ENCODE measurements at places on chromosomes 12 and 14.

GRCh38 chr14:81931828-81932227, 398.2 kb upstream of the SEL1L start:
- DNase-seq = no peak

- no peak for DNase-seq
These were observed 92.1 kb upstream of the FZD10 start for GRCh38 chr12:130070126-130070611.

GRCh38 chr12:57723630-57723962, 14.9 kb downstream of the AGAP2 start:
- no peak for DNase-seq

DNA sequence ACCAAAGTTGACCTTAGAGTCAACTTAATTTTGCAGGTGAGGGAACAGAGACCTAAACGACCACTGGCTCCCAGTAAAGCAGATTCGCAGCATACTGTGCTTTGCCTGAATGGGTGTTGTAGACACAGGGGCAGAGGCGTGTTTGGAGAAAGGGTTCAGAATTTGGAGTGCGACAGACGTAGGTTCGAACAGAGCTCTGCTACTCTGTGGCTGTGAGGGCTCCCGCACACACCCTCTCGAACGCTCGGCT, 243 bp upstream of the TOMM20L start:
- no peak for DNase-seq

DNA sequence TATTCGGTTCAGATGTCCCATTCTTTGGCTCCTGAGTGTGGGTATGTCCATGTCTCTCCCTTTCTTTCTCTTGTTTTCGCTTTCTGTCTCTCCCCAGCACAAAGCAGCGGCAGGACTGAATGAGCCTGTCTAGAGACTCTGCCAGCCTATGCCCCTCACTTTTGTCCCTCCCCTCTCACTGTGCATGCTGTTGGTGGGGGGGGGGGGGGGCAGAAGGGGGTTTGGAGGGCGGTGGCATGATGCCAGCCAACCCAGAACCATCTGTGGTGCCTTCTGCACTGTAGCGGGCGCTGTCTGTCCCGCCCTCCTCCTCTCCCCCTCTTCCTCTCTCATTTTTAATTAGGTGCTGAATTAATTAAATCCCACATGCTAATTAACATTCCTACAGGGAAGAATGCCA, 17.7 kb downstream of the NGDN start:
- DNase-seq = no peak

GRCh38 chr12:49903700-49904423, at the start of gene FAIM2:
TSS of gene FAIM2 (minus strand) at chr12:49903900. CDS start at chr12:49903792, 108 bp downstream.
- DNase-seq = peak; percentile 51

GRCh38 chr14:96130854-96131253, 73.8 kb upstream of the BDKRB2 start:
- no peak for DNase-seq

DNA sequence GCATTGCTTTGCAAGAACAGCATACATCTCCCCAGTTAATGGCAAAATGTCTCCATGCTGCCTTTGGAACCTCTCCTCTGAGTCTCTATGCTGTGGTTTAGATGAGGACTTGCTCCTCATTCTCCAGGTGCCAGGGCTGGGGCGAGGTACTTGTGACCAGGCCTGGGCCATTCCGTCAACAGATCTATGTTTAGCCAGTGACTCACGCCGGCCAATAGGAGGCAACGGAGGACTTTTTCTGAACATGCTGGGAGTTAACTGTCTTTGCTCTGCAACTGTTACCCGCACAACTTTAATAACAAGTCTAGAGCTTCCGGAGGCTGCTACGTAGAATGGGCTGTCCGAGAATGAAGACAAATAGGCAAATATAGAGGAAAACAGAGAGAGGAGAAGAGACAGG, 214.2 kb downstream of the GLT1D1 start:
- no peak for DNase-seq

GRCh38 chr12:41100572-41100971, 87.5 kb upstream of the PDZRN4 start:
- DNase-seq = no peak

- no peak for DNase-seq
These were observed 242.2 kb upstream of the NPAS3 start for GRCh38 chr14:32696325-32697091.

GRCh38 chr12:48092611-48093010, 13.3 kb downstream of the SENP1 start:
- no peak for DNase-seq

GRCh38 chr12:44285321-44285960, 449.6 kb downstream of the TMEM117 start:
- no peak for DNase-seq

DNA sequence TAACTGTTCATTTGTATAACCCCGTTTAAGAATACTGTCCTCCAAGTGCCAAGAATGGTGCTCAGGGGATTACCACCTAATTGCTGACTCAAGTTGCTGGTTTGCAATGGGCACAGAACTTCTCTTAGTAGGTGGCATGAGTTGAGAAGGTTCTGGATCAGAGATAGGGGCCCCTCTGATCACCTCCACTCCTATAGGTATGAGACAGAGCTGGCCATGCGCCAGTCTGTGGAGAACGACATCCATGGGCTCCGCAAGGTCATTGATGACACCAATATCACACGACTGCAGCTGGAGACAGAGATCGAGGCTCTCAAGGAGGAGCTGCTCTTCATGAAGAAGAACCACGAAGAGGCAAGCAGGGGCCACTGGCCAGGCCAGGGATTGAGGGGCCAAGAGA, 1.6 kb downstream of the KRT18 start:
- no peak for DNase-seq

DNA sequence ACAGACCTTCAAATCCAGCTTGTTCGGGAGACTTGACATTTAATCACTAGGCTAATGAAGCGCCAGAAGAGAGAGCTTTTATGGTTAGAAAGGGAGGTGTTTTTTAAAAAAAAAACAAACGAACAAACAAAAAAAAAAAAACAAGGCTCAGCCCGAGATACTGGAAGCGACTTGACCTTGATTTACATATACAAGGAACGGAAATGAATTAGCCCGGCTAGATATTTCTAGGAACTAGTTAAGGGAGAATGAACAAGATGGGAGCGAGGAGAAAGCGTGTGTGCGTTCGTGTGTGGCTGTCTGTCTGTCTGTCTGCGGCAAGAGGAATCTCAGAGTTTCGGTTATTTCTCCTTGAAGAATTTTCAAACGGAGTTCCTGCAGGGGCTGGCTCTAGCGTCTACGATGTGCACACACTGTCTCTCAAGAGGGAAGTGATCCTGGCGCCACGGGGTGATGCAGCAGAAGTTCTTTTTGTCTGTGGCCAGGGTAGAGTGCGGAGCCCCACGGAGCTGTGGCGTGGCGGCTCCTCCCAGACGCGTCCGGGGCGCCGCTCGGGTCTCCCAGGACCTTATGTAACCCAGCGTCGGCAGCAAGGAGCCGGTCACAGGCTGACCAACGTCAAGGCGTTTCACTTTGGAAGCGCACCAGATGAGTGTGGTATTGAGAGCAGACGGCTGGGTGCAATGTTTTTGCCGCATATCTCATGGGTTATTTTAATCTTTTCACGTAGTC, 18.8 kb downstream of the SOCS2 start:
- DNase-seq = peak; percentile 36

GRCh38 chr12:25416516-25416915, 136.6 kb downstream of the LMNTD1 start:
- no peak for DNase-seq

GRCh38 chr12:118714051-118714460, 267.3 kb upstream of the SRRM4 start:
- peak; percentile 74 for DNase-seq

- DNase-seq = no peak
These were observed 14.3 kb downstream of the CFL2 start for GRCh38 chr14:34699873-34700621.

DNA sequence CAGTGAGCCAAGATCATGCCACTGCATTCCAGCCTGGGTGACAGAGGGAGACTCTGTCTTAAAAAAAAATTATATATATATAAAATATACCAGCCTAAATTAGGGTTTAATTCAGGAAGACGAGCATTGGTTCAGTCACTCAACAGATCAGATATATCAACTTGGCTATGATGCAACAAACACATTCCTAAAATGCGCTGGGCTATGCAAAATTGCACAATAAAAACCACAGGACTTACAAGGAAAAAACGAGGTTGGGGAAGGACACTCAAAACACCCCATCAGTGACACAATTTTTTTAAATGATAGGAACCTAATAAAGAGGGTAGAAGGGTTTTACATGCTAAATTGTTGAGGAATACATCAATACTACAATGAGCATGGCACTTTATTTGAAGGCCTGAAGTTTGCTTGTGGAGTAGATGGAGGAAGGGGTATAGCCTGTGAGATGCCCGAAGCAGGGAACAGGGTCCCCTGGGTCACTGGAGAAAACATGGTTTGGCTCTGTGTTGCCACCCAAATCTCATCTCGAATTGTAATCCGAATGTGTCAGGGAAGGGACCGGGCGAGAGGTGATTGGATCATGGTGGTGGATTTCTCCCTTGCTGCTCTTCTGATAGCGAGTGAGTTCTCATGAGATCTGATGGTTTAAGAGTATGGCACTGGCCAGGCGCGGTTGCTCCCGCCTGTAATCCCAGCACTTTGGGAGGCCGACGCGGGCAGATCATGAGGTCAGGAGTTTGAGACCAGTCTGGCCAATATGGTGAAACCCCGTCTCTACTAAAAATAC, 71.2 kb downstream of the TNFAIP2 start:
- no peak for DNase-seq

DNA sequence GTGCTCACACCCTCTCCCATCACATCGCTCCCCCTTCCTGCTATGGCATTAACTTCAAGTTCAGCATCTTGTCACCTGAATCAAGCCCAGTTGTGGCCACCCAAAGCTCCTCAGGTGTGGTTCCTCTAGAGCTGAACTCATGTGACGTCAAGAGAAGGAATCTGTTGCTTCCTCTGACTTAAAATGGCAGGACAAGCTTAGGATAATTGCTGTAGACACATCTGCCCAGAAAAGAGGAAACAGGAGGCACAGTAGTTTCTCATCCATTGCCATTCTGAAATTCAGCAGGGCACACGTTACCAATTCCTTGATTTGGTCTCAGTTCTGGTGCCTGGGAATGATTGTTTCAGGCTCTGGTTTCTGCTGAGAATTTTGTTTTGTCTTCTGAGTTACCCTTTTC, 52.1 kb downstream of the RCOR1 start:
- DNase-seq = no peak

GRCh38 chr12:63894132-63894531, 49.6 kb downstream of the SRGAP1 start:
- no peak for DNase-seq

DNA sequence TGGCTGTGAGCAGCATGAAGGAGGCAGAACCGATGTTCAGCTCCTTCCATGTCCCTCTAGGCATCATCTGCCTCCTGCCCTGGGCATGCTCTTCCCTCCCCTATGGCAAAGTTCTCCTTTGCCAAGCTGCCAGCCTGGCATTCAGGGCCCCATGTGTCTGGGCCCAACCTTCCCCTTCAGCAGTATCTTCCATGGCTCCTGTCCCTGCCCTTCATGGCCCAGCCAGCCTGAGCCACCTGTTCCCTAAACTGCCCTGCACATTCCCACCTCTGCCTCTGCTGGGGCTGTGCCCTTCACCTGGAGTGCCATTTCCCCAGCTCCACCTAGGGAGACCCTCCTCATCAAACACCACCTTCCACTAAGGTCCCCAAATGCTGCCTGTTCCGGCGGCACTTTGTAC, 74.0 kb upstream of the TCL1A start:
- no peak for DNase-seq

- no peak for DNase-seq
These were observed 47.1 kb downstream of the BCAT1 start for GRCh38 chr12:24901576-24902461.

DNA sequence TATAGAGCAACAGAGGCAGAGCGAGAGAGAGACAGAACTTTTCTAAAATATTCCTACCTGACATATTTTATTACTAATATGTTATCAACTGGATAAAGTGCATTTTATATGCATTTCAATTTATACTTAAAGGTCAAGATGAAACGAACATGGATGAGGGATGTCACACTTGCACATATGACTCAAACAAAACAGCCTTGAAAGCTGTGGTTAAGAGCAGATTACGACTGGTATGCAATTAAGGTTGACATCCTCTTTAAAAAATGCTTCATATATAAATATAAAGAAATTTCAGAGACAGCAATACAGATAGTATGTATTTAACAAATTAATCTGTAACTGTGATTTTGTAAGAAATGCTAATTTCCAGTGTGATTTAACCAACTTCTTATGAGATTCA, 52.5 kb downstream of the LMO3 start:
- DNase-seq = no peak

DNA sequence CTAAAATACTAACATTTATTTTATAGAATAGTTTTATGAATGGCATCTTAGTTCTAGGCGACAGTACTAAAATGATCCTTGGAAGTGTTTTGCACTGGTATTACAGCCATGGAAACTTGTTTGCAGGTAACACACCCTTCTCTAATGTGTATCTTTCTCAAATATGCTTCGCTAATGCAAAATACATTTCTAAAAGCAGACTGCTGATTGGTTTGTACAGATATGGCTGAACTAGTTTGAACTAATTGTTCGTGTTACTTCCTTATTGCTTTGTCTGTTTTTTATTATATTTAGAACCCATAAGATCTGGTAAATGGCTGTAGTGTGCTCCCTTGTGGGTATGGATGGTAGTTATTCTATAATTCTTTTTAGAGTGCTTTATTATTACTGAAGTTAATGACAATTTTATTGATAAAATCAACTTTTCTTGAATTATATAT, 53.0 kb downstream of the ATF7IP start:
- no peak for DNase-seq

DNA sequence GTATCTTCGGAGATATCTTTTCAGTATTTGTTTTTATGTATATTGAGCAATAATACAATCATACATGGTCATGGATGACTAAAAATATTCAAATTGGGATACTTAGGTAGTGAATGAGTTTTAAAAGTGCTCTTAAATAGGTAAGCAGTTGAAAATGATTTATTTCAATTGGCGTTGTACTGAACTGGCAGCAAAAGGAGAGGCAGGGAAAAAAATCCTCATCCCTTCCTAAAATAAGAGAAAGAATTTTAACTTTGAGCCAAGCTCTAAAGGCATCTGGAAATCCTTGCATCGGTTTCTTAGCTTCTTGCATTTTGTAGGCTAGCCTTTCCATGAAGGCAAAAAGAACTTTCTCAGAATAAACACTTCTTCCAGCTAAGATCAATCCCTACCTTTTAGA, 125.2 kb downstream of the MGST1 start:
- DNase-seq = no peak

Measured in NCI-H748 treated with DMSO at 0.1 percent for 48 hours (cell line).